ENCODE measurements at places on chromosomes 11 and 22.
A peak's percentile ranks its signal among the peaks of the same experiment; 100 is the strongest.

GRCh38 chr11:130600616-130601015 is 152.2 kb downstream of the ADAMTS15 start:
- no peak for DNase-seq

GRCh38 chr11:132158091-132158490 is 787.7 kb downstream of the NTM start:
- peak; percentile 3 for DNase-seq

GRCh38 chr22:35835998-35836691 is 118.5 kb downstream of the APOL5 start:
- DNase-seq = no peak

GRCh38 chr11:41461057-41461681 is 1.7 kb upstream of the LRRC4C start:
- DNase-seq = no peak

DNA sequence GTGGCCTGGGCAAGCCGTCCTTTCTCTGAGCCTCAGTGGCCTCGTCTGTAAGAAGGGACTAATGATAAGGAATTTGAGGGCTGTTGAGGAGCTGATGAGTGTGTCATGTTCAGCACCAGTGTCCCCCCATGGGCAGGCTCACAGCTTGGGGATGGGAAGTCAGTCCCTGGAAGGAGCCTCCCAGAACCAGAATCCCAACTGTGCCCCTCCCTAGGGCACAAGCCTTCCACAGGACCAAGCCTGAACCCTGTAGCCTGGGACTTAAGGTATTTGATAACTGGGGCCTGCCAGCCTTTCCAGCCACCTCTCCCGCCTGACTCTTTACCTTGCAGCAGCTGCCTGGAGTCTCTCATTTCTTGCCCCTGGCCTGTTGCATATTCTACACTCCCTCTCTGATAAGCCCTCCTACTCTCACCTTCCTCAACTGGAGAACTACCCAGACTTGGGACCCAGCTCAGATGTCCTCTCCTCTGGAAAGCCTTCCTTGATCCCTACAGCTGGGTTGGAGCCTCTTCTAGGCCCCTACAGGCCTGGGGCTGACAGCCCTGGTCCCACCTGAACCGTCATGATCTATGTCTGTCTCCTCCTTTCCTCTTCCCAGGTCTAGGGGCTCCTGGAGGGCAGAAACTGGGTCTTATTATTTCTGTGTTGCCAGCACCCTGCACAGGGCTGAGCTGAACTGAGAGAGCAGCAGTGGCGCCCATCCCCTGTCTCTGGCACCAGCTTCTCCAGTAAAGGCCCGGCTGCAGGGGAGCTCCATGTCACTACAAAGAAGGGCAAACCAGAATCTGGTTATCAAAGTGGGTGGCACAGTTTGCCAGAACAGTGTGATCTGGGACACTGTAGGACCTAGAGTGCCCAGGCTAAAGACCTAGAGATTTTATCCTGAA is 1.6 kb downstream of the P2RY2 start:
- DNase-seq = no peak

GRCh38 chr11:33618351-33618710 is 82.3 kb downstream of the C11orf91 start:
- DNase-seq = no peak

DNA sequence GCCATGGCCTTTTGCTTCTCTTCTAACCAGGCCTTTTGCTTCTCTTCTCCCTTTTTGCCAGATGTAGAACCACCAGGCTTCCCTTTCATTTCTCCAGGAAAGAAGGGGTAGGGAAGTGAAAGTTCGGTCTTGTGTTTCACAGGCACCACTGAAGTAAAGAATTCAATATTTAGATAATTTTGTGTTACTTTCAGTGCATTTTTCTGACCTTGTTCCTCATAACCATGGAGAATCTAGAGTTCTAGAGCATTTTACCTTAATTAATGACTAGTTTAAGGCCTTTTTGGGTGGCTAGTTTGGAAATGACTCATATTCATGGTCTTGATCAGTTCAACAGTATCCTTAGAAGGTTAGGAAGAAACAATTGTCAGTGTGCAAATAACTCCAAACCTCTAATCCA is 22.7 kb downstream of the GRAMD1B start:
- no peak for DNase-seq

DNA sequence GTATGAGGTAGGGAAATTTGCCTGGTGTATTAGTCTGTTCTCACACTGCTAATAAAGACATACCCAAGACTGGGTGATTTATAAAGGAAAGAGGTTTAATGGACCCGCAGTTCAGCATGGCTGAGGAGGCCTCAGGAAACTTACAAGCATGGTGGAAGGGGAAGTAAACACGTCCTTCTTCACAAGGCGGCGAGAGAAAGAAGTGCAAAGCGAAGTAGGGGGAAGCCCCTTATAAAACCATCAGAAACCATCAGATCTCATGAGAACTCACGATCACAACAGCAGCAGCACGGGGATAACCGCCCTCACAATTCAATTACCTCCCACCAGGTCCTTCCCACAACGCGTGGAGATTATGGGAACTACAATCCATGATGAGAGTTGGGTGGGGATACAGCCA is 12.0 kb upstream of the RFPL2 start:
- DNase-seq = no peak

DNA sequence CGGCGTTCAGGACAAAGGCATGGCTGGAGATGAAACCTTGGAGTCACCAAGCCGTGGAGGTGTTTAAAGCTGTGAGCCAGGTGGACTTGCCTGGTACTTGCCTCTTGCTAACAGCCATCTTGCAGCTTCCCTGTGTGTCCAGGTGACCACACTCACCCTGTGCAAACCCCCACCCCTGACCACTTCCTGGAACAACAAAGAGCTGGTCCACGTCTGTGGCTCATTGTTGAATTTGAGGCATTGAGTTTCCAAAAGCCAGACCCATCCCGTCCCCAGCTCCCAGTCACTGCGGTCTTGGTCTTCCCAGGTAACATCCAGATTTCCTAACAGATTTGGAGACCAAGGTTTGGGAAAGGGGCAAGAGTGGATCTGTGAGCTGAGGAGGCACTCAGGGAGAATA is 18.5 kb downstream of the DHCR7 start:
- no peak for DNase-seq

GRCh38 chr11:70510571-70510970 is 112.2 kb downstream of the CTTN start:
- no peak for DNase-seq

DNA sequence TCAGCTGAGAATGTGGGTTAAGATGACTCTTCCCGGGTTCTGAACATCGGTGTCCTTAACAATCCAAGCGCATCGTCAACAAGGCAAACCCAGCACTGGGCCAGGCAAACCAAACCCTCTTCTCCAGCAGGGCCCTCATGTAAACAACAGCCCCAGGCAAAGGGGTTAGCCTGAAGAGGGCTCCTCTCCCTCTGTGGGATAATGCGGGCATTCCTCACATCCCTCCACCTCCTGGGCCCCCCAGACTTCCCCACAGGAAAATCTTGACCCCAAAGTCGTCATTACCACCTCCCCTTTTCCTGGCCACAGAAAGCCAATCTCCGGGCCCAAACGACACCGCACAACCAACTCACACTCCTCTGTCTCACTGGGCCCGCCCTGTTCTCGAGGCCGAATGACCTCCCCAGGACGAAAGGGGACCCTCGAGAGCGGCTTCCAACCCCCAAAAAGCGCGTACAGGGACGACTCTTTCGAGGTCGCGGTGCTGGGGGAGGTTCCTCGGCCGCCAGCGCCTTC is 566 bp downstream of the DDB1 start:
- peak; percentile 27 for DNase-seq

GRCh38 chr11:57787920-57788702 is 26.5 kb downstream of the CTNND1 start:
- DNase-seq = no peak

DNA sequence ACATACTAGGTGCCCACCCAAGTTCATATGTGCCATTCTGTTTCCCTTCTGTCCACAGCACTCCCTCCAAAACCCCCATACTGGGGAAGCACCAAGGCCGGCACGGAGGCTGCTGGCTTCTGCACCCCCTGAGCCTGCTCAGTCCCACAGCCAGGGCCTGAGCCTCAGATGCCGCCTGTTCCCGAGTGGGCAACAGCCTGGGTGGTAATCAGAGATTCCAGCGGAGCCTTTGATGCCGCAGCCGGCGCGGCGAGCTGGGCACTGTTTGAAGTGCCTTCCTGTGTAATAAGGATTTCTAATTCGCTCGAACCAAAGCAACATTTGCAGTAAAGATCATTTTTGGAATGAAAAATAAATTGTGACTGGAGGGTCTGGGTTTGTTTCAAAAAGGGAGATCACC is 460.3 kb downstream of the SOX6 start:
- no peak for DNase-seq

DNA sequence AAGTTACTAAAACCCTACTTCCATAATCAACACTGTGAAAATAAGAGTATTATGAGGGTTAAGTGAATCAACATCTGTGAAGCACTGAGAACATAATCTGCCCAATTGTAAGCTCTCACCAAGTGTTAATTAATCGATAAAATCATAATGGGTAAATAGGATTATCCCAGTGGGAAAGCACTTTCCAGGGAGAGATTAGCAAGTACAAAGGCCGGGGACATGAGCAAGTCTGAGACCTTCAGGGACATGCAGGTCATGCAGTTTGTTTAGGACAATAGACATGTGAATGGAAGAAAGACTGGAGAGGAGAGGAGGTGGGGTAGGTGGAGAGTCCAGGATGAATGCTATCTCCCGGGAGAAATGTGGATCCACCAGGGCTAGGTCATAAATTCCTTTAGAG is 57.8 kb upstream of the FIBIN start:
- DNase-seq = no peak

GRCh38 chr11:75743711-75744563 is 24.6 kb upstream of the DGAT2 start:
- no peak for DNase-seq

DNA sequence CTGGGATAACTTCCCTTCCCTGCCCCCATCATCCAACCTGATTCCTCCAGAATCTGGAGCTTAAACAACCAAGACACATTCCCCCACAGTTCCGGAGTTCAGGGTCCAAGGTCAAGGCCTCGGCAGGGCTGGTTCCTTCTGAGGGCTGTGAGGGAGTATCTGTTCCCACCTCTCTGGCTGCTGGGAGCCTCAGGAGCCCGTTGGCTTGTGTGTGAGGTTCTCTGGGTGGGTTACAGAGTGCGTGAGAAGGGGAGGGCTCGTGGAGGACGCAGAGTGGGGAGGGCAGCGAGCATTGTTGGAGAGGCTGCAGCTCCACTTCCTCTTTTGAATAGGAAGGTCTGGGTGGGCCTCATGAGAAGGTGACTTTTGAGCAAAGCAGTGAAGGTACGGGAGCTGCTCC is 8.5 kb downstream of the SERHL2 start:
- DNase-seq = no peak

DNA sequence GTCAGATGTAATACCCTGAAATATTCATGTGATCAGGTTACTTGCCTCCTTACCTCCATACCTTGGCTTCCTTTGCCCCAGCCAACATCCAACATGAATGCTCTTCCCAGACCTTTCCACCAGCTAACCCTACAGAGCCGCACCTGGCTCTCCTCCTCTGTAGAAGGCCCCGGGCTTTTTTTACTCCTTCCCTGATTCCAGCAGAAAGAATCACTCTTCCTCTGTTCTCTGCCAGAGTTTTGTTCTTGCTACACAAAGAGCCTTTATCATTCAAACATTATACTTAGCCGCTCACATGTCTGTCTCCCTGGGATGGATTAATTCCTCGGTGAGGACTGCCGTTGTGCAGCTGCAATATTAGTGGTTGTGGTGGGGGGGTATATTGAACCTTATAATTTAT is 116.8 kb upstream of the GRAMD1B start:
- DNase-seq = no peak

DNA sequence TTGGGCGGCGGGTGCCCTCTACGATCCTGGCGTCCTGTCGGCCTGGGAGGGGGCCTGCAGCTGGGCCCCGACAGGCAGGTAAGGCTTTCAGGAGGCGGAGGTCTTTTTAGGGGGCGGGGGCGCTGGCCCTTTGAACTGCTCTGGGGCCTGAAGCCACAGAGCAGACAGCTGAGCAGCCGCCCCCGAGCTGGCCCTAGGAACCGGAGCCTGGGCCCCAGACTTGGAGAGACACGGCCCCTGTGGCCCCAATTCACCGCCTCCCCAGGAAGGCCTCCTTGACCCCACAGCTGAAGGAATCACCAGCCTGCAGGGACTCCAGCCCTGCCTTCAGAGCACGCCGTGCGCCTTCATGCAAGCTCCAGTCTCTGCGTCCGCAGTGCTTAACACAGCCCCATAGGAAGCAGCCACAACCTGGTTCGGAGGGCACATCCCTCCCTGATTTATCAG is 618 bp upstream of the CERK start:
- DNase-seq = no peak

DNA sequence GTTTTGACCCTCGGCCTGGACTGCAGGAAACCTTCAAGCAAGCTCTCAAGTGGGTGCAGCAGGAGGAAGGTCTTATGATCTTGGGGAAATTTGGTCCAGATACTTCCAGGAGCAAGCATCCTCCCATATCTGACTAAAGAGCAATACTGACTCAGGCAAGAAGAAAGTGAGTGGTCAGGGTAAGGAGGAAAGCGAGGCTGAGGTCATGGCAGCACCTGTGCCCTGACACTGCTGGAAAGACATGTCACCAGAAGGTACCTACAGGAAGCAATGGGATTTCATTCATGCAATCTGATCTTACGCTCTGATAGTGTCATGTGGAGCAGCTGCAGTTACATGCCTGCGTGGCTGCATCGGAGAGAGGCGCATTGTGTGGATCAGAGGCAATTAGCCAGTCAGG is 6.5 kb upstream of the TOP3B start:
- DNase-seq = no peak

GRCh38 chr11:36057379-36058042 is 113.6 kb downstream of the LDLRAD3 start:
- DNase-seq = no peak

- DNase-seq = no peak
These were observed 23.1 kb upstream of the ANO5 start for GRCh38 chr11:22169833-22170232.

- DNase-seq = no peak
These were observed 990.7 kb downstream of the NTM start for GRCh38 chr11:132361011-132361550.

DNA sequence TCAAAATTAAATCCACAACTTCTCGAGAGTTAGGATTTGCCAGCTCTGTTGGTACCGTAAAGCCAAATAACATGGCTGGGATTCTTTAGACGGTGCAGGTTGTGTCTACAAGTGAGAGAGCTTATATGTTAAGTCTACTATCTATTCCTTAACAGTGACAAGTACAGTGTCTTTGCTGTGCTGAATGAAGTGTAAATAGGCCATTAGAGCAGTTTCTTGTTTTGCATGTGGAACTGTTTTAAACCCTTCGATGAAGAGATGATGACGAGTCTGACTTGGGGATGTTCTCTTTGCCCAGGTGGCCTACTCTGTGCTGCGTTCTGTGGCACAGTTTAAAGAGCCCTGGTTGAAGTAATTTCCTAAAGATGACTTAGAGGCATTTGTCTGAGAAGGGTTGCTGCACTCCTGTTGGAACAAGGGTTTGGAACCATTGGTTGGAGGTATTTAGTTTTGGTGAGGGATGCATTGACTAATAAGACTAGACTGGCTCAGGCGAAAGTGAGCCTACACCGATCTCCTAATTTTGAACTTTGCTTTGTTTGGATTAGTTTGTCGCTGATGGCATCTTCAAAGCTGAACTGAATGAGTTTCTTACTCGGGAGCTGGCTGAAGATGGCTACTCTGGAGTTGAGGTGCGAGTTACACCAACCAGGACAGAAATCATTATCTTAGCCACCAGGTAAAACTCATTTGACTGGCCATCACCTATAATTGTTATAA is 988 bp downstream of the RPS3 start:
- DNase-seq = no peak

- DNase-seq = no peak
These were observed 1059.7 kb downstream of the OPCML start for GRCh38 chr11:132472411-132473172.

- DNase-seq = no peak
These were observed 12.3 kb downstream of the KCNJ1 start for GRCh38 chr11:128854841-128855240.

GRCh38 chr22:24801901-24802465 is 4.0 kb upstream of the SGSM1 start:
- DNase-seq = no peak

All from stimulated activated naive CD8-positive, alpha-beta T cell treated with anti-CD3 and anti-CD28 coated beads, Interleukin-15, Interleukin-2, amounts not matched to agents 100 U/mL and 50 U/mL, for 24 hours (primary cell).